ENCODE measurements at places on chromosomes 1 and 21.
A peak's percentile ranks its signal among the peaks of the same experiment; 100 is the strongest.

DNA sequence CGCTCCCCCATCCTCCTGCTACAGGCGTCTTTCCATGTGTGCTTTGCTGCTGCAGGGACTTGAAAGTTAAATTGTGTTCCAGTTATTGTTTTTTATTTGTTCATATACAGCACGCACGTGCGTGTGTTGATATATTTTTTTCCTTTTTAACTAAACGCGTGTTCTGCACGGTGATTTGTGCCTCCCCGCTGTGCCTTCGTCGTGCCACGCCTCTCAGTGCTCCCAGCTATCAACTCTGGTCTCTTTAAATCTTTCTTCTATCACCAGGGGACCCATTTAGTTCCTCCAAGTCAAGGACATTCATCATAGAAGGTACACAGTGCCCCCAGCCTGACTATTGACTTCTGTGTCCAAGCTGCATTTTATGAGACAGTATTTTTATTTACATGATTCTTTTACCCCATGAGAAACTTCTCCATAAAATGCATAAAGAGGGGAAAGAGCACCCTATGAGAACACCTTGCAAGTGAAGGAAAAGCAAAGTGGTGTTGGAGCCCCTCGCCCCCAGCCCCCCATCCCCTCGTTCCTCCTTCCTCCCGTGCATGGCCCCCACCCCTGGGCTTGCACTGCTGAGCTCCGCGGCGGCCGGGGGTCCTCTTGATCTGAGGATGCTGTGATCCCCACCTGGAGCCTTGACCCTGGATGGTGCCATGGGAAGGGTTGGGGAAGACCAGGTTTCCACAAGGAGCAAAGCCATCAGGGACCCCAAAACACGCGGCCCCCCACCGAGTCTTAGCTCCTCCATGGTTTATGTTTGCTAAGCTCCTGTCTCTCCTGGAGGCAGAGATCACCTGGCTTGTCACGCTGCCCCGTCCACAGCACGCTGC is 45.5 kb downstream of the KCNAB2 start:
- no peak for DNase-seq

DNA sequence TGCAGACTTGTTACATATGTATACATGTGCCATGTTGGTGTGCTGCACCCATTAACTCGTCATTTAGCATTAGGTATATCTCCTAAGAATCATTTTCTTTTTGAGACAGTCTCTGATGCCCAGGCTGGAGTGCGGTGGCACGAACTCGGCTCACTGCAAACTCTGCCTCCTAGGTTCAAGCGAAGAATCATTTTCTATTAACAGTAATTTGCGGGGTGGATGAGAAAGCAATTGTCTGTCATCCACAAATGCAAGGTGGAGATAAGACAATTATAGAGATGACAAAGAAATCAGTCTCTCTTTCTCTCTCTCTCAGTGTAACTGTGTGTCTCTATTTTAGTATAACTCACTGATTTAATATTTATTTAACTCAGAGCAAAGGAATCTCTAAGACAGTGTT is 131.0 kb upstream of the KIAA1614 start:
- peak; percentile 53 for DNase-seq

DNA sequence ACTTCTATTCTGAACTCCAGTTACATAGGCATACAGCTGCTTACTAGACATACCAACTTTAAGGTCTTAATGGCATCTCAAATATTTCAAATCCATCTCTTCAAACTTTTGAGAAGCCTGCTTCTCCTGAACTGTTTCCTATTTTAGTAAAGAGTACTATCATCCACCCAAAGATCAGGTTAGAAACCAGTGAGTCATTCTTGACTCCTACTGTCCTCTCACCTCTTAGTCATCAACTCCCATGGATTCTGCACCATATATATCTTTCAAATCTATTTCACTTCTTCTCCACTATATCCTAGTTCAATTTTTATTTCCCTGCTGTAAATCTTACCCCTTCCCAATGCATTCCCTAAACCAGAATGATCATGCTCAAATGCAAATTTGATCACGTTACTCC is 18.1 kb upstream of the BEND5 start:
- DNase-seq, result no peak

- peak; percentile 64 for DNase-seq
Observed at GRCh38 chr1:20633190-20634064, at the start of gene PINK1. Gene PINK1 (plus strand): TSS chr1:20633458. CDS start chr1:20633549, 91 bp downstream.
